ENCODE measurements at places on chromosomes 4 and X.

DNA sequence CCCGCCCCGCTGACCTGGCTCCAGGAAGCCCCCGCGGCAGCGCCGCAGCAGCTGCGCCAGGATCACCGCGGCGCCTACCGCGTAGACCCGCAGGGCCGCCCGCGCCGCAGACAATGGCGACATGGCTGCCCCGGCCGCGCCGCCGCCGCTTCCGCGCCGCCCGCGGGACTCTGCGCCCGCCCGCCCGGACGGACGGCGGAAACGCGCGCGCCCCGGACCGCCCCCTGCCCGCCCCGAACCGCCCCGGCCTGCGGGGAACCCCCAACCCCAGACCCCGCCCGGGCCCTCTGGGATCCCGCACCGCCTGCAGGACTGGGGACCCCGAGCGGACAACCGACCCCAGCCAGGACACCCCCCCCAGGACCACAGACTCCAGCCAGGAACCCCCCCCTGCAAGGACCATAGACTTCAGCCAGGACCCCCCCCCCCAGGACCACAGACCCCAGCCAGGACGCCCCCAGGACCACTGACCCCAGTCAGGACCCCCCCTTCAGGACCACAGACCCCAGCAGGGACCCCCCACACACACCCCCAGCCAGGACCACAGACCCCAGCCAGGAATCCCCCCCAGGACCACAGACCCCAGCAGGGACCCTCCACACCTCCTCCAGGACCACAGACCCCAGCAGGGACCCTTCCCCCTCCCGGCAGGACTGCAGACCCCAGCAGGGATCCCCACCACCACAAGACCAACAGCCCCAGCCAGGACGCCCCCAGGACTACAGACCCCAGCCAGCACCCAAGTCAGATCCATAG, at the start of the genes DHRSX and ZBED1:
TSS of gene DHRSX (minus strand) at position 174 of the 756 bp plus-strand sequence. CDS start at position 123, 51 bp downstream.
TSS of gene ZBED1 (minus strand) at position 174 of the 756 bp plus-strand sequence. CDS start 10,257 bp downstream, outside the sequence.
- DNase-seq, result no peak

DNA sequence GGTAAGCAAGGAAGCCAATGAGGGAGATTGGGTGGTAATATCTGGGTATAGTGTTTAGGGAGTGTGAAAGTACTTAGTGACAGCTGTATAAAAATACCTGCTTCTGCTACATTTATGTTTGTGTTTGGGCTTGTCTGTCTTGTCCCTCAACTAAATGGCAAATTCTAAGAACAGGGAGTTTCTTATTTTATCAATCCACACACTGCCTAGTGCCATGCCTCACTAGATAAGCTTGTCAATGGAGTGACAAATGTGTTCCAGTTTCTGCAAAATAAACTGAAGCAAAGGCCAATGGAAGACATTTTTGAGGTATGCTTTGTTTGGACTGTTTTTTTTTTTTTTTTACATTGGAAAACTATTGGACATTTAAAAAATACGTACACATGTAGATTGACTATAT, 418.0 kb downstream of the SH2D1A start:
- no peak for DNase-seq

GRCh38 chr4:5127556-5127955, 76.3 kb downstream of the STK32B start:
- DNase-seq, result no peak

- no peak for DNase-seq
Observed at GRCh38 chr4:88803600-88804096, 106.0 kb upstream of the NAP1L5 start.

DNA sequence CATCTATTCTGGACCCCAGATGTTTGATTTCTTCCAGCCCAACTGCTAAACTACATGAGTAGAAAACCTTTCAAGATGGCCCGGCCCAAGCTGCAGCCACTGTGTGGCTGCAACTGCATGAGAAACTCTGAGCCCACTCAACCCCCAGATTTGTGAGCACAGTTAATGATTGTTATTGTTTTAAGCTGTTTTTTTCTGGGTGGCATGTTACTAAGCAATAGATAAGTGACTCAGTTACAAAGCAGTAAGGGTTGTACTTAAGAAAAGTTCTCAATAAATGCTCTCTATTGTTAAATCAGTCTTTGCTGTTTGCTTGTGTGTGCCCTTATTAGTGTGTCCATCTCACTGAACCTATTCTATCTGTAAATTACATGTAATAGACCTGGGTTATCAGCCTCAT, 51.8 kb downstream of the GC start:
- no peak for DNase-seq

DNA sequence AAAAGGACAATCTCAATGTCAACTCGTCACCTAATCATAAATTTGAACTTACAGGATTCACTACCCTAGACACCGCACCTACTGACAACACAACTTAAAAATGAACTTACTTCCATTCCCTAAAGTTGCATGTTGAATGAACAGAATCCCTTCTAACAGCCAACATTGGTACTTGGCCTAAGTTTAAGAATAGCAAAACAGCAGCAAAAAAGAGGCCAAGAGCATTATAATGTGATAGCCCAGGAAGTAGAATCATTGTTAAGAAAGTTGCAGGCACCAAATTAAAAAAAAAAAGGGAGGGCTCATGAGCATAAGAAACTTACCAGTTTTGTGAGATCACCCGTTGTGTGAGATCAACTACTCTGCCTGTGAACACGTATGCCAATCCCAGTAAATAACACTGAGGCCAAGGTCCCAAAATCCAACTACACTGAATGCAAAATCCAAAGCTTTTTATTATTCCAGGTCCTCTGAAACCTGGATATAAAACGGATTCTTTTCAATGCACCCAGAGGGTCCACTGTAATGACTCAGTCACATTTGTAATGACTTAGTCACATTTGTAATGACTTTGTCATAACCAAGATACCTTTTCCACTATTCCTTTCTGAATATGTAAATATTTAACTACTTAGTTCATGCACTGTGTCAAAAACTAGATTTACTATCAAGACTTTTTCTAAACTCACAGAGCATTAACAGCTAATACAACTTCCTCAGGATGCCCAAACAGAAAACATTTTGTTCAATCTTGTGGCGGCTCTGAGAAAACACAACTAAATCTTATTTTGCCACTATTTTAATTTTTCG, 6.8 kb downstream of the HNRNPDL start:
- DNase-seq, result no peak

GRCh38 chr4:5467111-5467510, 241.2 kb downstream of the EVC2 start:
- no peak for DNase-seq

- DNase-seq, result no peak
Observed at GRCh38 chr4:99710020-99710419, 52.4 kb upstream of the C4orf54 start.

DNA sequence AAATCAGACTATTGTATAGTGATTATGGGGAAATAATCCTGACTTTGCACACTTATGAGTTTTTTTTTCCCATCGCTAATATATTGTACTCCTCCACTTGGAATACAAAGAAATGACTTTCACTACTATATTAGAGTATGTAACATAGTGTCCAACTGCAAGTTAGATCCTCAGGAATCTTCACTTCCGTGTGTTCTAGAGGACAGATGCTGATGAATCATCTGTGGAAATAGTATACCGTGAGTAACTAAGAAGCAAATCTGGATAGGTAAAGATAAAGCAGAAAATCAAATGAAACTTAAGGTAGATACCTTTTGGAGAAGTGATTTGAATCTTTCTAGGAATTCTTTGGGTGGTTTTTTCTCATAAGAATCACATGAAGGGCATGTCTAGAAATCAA, 8.3 kb downstream of the IL21 start:
- no peak for DNase-seq

DNA sequence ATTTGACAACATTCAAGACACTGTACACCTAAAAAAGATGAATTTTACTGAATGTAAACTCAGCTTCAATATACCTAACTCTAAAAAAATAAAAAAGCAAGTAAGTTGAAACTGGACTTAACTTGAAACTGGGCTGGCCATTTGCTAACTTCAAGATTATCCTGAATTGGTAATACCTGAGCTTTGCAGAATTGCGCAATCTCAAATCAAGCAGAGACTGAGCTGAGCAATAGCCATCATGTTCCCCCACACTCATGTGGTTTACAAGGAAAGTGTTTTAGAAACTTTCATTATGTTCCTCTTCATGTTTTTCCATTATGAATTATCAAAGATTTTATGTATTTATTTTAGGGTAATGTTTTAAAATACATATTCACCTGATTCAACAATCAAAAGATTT, 38.7 kb downstream of the ANXA5 start:
- DNase-seq, result no peak

DNA sequence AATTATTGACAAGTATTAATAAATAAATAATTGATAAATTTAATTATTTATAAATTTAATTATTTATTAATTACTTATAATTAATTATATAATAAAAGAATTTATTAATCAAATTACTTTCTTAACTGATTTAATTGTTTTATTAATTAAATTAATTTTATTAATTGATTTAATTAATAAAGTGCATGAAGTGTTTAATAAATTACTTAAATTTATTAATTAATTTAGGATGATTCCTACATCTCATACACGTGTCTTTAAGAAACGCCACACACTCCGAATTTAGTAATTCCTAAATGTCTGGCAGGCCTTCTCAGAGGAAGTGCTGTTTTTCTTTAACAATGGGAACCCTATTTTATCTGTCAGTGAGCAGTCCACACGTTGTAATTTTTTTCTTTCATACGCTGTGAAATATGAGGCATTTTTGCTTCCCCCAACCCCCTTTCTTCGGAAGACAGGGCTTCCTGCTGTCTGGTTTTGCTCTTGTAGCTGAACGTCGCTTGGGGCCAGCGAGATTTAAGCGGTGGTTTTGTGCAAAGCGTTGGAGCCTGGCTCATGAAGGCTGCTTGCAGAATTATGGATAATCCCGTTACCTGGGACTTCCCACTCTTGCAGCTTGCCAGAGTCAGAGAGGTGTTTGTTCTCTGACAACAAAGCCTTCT, 46.8 kb downstream of the CRLF2 start:
- DNase-seq, result no peak

- no peak for DNase-seq
Observed at GRCh38 chrX:120485315-120485637, 16.2 kb upstream of the LAMP2 start.

- DNase-seq, result no peak
Observed at GRCh38 chrX:73767017-73767416, 204.0 kb downstream of the CHIC1 start.

DNA sequence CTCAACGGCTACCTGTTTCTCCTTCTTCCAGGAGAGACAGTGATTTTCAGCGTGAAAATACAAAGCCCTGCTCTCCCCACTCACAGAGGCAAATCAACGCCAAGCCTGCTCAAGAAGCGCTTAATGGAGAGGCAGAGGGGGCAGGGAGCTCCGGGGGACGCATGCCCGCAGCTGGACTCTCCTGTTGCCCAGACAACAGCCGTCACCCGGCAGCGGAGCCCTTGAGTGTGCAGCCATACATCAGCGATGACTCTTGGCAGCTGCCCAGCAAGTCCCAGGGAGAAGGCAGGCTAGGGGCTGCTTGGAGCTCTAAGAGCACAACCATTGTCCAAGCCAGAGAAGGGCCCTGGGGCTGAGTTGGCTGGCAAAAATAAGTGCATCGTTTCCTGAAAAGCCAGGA, 71.0 kb upstream of the AFAP1 start:
- DNase-seq, result peak; percentile 86

DNA sequence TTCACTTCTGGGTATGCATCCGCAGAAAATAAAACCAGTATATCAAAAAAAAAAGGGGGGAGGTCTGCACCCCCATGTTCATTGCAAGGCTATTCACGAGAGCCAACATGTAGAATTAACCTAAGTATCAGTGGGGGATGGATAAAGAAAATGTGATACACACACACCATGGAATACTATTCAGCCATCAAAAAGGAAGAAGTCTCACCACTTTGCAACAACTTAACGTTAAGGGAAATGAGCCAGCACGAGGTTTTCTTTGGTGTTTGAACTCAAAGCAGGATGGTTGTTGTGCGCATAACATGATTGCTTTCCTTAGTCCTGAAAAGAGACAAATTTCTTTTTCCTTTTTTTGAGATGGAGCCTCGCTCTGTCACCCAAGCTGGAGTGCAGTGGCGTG, 222.7 kb downstream of the SHOX start:
- DNase-seq, result no peak

- no peak for DNase-seq
Observed at GRCh38 chrX:135977611-135978010, 3.8 kb upstream of the MMGT1 start.

GRCh38 chr4:3328814-3329663, 36.2 kb downstream of the RGS12 start:
- no peak for DNase-seq

DNA sequence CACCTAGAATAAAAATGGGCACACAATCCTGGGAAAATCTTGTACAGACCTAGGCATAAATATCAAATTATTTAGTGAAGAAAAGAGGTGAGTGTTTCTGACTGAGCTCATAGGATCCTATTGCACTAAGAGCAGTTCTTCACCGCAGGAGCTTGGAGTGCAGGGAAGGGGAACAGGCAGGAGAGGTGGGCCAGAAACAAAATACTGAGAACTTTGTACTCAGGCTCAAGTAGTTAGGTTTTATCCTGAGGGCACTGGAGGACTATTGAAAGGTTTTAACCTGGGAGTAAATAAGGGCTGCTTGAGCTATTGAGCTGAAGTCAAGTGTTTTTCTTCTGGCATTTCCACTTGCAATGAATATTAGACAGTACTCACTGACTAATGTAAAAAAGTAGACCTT, 12.2 kb downstream of the EPHA5 start:
- DNase-seq, result no peak

- DNase-seq, result no peak
Observed at GRCh38 chr4:4269856-4270255, 20.1 kb downstream of the LYAR start.

DNA sequence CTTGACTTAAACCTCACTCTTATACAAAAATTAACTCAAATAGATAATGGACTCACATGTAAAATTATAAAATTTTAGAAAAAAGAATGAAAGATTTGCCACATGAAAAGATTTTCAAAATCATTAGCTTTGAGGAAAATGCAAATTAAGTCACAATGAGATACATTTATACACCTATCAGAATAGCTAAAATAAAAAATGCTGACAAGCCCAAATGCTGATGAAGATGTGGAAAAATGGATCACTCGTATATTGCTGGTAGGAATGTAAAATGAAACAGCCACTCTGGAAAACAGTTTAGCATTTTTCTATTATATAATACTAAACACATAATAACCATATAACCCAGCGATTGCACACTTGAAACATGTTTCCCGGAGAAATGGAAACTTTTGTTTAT, 316.2 kb downstream of the ANKRD50 start:
- DNase-seq, result no peak

DNA sequence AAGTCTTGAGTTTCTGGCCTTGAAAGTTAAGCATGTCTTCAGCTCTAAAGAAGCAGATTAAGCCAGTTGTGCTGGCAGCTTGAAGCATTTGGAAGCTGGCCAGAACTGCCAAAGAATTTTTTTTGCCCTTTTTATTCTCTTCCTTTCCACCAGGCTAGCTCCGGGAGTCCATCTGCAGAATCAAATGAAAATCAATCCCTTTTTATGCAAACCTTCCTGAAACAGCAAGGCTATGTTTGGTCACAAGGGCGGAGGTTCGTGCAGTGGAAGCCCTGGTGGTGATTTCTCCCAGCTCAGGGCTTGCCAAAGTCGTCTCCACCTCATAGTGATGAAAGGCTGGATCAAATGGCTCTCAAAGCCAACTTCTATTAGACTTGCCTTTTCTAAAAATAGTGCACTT, 21.6 kb upstream of the C4orf54 start:
- no peak for DNase-seq

GRCh38 chr4:122890147-122890795, 32.1 kb downstream of the NUDT6 start:
- DNase-seq, result no peak
